EL (cell line): ENCODE measurements at places on chromosomes 16 and 17.
A peak's percentile ranks its signal among the peaks of the same experiment; 100 is the strongest.

GRCh38 chr17:43134774-43135453 lies 9.8 kb upstream of the BRCA1 start:
- no peak for DNase-seq

GRCh38 chr16:86362155-86362849 lies 148.0 kb upstream of the FOXF1 start:
- DNase-seq, result peak; percentile 42

DNA sequence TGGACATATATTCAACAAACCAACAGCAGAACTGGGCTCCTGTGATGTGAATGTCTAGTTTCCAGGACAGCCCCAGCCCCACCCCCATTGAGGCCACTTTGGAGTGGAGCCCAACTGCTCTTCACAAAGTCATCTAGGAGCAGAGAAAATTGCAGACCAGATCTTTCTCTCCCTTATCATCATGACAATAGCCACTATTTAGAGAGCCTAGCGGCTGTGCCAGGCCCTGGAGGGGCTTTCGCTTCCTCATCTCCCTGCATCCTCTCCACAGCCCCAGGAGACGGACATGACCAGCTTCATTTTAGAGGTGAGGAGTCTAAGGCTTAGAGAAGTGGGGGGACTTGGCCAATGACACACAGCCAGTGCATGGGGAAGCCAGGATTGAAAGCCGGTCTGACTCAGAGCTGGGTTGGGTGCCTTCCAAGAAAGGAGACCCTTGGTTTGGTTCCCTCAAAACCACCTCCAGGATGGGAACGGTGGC lies 1.4 kb downstream of the PRSS8 start:
- no peak for DNase-seq

DNA sequence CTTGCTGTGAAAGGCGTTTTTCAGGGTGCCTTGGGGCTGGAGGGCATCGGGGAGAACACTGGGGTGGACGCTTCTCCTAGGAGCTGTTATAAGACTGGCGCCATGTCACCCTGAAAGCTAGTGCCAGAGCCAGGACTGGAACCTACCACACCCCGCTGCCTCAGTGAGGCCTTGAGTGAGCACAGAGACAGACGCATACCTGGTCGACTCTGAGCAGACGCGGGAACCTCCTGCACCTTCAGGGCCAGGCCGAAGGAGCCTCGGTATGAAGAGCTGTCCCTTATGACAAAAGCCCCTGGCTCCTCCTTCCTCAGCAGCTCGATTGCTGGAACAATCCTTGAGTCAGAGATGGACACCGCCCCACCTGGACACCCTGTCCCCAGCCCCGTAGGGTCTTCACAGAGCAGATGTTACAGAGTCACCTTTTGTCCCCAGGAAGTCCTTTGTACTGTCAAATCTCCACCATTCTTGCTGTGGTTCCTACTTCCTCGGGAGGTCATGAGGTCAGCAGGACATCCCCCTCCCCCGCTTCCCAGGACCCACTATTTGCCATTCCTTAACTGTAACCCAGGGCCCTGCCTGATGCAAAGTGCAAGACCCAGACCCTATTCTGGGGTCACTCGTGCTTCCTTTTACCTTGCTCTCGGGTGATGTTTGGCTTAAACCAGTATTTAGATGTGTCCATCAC lies 17.0 kb downstream of the TNS4 start:
- DNase-seq, result no peak

- DNase-seq, result peak; percentile 91
These were observed 2.6 kb downstream of the PMP22 start for GRCh38 chr17:15262291-15263205.

GRCh38 chr16:23453338-23454052 lies 506 bp upstream of the COG7 start:
- DNase-seq, result no peak

DNA sequence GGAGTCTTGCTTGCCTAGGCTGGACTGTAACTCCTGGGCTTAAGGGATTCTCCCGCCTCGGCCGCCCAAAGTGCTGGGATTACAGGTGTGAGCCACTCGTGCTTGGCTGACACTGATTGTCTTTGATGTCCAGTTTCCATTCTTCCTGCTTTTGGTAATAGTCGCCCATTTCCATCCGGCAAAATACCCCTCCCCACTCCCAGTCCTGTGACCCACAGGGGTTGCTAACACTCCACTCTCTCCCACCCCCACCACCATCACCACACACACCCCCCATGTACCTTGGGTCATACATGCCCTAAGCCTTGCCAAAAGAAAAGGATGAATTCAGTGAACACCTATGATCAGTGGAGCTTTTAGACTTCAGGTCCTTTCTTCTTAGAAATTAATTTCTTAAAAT lies 52.8 kb upstream of the MYH10 start:
- DNase-seq, result no peak

DNA sequence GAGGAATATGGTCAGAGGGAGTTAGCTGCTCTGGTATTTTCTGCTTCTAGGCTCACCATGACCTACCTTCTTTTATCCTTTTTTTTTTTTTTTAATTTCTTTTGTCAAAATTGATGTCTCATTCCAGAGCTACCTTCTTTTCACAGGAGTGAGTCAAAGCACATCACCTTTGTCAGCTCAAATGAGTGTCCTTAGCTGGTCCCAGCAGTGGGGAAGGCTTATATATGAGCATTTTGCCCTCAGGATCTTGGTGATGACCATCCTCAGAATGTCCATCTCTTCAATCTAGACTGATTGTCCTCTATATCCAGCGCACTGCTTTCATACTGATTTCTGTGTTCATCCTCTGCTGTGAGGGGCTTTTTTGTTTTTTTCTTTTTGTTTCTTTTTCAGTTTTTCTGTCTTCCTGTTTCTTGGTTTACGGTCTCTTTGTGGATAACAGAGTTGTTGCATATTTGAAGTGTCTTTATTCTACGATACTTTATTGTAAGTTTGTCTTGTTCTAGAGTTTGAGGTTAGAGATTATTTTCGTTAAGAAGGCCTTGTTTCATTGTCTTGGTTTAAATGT lies 24.9 kb downstream of the CBFB start:
- DNase-seq, result no peak

DNA sequence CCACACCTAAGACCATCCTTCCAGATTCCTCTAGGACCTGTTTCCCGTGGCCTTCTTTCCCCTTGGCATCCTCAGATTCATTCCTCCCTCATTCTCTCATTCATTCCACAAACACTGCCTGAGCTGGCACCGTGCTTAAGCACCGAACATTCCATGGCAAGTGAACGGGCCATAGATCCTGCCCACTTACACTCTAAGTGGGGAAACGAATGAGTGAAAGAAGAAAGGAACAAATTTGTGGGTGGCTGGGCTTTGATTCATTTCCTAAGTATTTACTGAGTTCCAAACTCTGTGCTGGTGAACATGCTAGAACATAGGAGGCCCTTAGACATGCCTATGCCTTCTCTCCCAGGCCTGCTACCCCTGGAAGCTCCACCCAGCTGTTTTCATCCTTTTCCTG lies 30.0 kb downstream of the SRCIN1 start:
- no peak for DNase-seq
